ENCODE measurements at places on chromosomes 2 and 18. TPM values are rescaled to one million over a fixed set of nuclear protein-coding genes. Genes with fewer than 3 reads are reported as not detected.

The EML6 gene
- total RNA-seq: 0.34 TPM

The LIMS3 gene
- total RNA-seq: not detected

The PTPRN gene
- not detected for total RNA-seq

The ITGA6 gene
- total RNA-seq: 58.0 TPM

The DLX1 gene
- not detected for total RNA-seq

The LBX2 gene
- total RNA-seq: not detected

The LINC00305 gene
- not detected for total RNA-seq

The PIEZO2 gene
- total RNA-seq: not detected

The KCNG2 gene
- not detected for total RNA-seq

The CFAP65 gene
- total RNA-seq: not detected

The CRYGC gene
- not detected for total RNA-seq

The DSEL gene
- 0.52 TPM for total RNA-seq

The SIX2 gene
- total RNA-seq: not detected

The LRRTM4 gene
- not detected for total RNA-seq

The RFX8 gene
- 0.67 TPM for total RNA-seq

The ADRA2B gene
- total RNA-seq: 0.84 TPM

The EVX2 gene
- not detected for total RNA-seq

The UGT1A6 gene
- total RNA-seq: not detected

The USP34 gene
- 138 TPM for total RNA-seq

The AKAIN1 gene
- not detected for total RNA-seq

The CHRNG gene
- total RNA-seq: not detected

The CXCR1 gene
- total RNA-seq: 0.08 TPM

The MYOM1 gene
- 0.74 TPM for total RNA-seq

The RBBP8 gene
- 1.2 TPM for total RNA-seq

The CABYR gene
- total RNA-seq: 0.85 TPM

The VIT gene
- total RNA-seq: not detected

The KCNE4 gene
- not detected for total RNA-seq

The SNRNP27 gene
- 54.8 TPM for total RNA-seq

The RNASEH1 gene
- total RNA-seq: 31.5 TPM

The GIGYF2 gene
- total RNA-seq: 52.5 TPM

The IMPA2 gene
- total RNA-seq: 1.7 TPM

The NPHP1 gene
- 0.98 TPM for total RNA-seq

The OSBPL1A gene
- 2.7 TPM for total RNA-seq

The ADCYAP1 gene
- not detected for total RNA-seq
